ENCODE measurements at places on chromosomes 3 and 15.

DNA sequence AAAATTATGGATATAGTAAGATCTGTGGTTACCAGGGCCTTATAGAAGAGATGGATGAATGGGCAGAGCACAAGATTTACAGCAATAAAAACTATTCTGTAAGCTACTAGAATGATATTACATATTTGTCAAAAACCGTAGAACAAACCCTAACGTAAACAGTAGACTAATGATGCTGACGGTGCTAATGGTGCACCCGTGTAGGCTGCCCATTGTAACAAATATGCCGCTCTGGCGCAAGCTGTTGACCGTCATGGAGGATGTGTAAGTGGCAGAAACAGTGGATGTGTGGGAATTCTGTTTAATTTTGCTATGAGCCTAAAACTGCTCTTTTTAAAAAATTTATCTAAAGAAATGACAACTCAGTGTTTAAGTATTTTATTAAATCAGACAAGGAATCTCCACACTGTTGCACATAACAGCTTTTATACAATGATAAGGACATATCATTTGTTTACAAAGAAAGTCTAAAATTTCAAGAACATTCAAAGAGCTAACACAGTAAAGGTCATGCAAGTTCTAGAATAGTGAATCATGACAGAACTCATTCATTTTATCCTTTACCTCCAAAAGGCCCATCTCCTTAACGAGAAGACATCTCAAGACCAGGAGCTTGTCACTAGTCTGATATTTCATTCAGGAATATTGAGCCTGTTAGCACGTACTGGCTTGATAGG lies 32.8 kb downstream of the TFRC start:
- DNase-seq = no peak

GRCh38 chr15:89003865-89004725 lies 84.2 kb upstream of the ABHD2 start:
- DNase-seq = no peak

- no peak for DNase-seq
Measured at GRCh38 chr3:191198932-191199331, at the start of gene OSTN. OSTN (plus strand) TSS chr3:191199241; CDS start chr3:191212533, 13,292 bp downstream.

DNA sequence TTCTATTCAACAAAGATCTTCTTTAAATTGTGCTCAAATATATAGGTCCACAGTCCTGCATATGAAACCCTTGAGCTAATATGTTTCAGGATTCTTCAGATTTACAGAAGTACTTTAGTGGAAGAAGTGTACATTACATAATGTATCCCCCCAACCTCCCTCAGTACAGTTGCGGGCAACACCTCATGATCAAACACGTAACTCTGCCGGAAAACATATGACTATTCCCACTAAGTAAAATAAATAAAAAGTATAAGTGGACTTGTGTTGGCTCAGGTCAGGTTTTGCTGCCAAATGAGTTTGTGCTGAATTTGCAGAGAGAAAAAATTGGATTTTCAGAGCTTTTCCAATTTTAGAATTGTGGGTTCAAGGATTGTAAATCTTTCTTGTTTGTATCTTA lies 267.6 kb upstream of the MDFIC2 start:
- DNase-seq = no peak

- DNase-seq = no peak
Measured at GRCh38 chr3:157238457-157238856, 78.5 kb upstream of the CCNL1 start.

DNA sequence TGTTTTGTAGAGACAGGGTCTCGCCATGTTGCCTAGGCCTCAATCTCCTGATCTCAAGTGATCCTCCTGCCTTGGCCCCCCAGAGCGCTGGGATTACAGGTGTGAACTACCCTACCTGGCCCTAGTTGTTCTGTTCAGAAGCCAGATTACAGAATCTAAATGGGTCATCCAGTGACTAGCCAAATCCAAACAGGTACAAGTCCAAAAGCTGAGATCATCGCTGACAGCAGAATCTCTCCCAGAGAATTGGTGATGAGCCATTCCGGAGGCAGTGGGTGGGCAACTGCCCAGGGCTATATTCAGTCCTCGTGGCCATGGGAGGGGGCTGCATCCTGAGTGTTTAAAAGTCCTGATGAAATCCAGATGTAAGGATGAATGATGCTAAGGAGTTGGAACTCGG lies 47.5 kb upstream of the SEMA4B start:
- no peak for DNase-seq

DNA sequence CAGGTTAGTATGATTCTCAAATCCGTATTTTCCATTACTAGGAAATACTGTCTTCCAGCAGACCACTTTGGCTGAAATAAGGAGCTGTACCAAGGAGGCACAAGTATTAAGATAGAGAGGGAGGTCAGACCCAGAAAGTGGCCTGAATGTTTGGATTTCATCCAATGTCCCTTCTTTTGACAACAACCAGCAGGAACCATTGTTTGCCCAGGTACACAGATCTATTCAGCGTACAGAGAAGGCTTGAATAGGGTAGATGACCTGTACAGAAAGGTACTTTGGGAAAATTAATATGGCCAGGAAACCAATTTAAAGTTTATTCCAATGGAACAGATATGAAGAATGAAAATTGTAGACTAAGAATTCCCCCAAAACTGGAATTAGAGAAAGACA lies 12.6 kb downstream of the MTHFS start:
- DNase-seq = no peak

DNA sequence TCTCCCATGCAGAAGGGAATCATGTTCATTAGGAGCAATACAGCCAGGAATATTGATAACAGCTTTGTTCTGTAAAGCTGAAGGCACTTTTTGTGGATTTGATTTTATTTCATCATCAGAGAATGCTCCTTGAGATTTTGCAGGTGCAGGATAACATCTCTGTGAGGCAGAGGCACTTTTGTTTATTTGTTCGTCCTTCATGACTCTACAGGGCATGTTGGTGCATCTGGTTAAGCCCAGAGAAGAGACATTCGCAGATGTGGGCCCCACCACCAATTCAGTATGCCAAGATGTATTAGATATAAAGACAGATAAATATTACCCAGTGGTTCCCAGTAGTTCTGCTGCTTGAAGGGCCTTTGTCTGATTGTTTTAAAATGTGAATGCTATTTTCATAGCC lies 368.1 kb upstream of the SEMA6D start:
- DNase-seq = no peak

DNA sequence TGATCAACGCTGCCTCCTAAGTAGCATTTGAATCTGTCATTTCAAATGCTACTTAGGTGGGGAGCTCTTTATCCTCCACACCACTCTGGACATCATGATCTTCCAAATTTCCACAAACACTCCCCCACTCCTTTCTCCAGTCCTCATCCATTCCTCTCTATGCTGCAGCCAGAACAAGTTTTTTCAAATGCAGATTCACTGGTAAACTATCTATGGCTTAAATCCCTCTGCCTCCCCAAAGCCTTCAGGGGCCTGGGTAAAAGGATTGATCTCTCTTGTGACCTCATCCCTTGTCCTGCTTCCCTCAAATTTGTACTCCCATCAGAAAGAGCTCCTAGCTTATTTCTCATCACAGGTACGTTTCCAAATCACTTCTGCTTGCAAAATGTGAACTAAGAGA lies 1.3 kb upstream of the AEN start:
- DNase-seq = no peak

- DNase-seq = no peak
Measured at GRCh38 chr3:40980467-40980866, 218.8 kb upstream of the CTNNB1 start.

DNA sequence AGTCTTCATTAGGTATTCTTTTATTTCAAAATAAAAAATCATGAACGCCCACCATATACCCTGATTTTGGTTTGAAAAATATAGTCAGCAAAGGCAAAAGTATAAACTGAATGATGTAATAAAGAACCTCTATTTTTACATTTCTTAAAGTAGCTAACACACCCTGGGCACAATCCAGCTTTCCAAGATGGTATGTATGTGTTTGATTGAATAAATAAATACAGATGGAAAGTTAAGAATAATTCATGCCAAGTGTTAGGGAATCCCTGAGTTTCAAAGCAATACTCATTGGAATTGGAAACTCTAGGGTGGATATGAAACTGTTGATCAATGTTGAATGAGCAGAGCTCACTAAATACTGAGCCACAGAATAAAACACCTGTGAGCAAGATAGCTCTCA lies 63.9 kb upstream of the TRIM42 start:
- DNase-seq = no peak

- DNase-seq = no peak
Measured at GRCh38 chr3:131717493-131717892, 214.7 kb upstream of the MRPL3 start.

- DNase-seq = no peak
Measured at GRCh38 chr3:54909191-54909590, 18.7 kb downstream of the LRTM1 start.

GRCh38 chr15:92818651-92819277 lies 81.4 kb upstream of the CHD2 start:
- no peak for DNase-seq

DNA sequence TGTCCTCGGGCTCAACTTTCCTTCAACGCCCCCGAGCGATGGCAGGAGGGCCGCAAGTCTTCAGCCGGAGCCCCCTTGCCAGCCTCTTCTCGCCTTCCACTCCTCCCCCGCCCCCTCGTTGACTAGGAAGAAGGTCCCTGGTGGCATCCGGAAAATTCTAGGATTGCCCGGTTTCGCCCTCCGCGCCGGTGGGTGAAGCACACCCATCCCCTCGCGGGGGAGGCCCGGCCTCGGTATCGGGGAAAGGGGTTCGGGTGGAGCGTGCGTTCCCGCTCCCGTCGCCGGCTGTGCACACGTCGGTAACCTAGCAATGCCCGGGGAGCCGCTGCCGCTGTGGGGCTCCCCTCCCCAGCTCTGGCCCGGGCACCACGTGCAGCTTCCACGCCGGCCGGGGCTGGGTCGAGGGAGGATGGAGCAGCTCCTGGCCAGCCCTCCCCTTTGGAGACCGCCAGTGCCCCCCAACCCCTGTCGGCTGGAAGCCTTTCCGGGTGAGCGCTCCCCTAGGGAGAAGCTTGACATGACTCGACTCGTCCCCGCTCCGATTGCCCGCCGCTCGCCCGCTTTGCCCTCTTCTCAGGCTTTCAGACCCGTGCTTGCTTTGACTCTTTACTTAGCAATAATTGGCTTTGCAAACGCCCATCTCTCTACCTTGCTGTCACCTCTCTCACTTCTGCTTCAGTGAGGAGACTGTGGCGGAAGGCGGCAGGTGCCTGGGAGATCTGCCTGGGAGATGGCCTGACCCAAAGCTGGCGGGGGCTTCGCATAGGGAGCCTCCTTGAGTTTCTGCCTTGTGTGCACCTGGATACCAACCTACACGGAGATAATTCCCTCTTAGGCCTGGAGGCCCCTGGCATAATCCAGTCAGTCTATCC lies 1.3 kb downstream of the CACNA1D start:
- DNase-seq = no peak

Data from epithelial cell of prostate (primary cell).